Naive B cell (primary cell): ENCODE measurements at places on chromosomes 2 and 18. TPM values are rescaled to one million over a fixed set of nuclear protein-coding genes. Genes with fewer than 3 reads are reported as not detected.

DNA sequence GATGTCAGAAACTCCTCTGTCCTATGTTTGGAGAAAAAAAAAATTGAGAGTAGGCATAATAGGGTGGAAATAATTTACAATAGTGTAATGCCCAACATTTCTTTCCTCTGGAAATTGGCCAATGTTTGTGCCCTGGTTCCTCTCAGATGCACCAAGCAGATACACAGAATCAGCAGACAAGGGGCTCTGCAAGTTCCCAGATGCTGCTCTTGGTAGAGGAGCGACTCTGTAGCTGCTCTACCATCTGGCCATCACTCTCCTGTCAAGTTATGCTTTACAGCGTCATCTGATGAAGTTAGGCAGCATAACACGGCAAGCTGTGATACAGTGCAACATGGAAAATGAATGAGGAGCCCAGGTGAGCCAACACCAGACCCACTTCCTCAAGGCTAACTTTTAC is 1.6 kb downstream of the DYTN start:
- no peak for DNase-seq

DNA sequence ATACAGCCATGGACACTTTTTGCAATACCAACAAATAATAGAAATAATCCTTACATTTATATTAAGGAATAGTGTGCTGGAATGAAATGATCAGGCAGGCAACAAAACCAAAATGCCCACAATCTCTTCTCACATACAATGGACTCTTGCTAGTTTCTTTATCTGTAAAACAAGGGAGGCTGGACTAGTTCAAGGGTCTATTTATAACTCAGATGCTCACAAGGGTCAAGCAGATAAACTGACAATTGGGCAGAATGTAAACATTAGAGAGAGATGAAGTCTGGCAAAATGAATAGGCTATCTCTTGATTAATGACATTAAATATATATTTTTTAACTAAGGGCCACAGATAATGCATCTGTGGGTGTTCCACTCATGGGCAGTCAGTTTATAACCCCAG is 11.4 kb downstream of the PPIL3 start:
- DNase-seq, result no peak

Gene GKN2
- not detected for polyA plus RNA-seq

GRCh38 chr2:156695020-156695419 is 258.8 kb downstream of the GPD2 start:
- no peak for DNase-seq

DNA sequence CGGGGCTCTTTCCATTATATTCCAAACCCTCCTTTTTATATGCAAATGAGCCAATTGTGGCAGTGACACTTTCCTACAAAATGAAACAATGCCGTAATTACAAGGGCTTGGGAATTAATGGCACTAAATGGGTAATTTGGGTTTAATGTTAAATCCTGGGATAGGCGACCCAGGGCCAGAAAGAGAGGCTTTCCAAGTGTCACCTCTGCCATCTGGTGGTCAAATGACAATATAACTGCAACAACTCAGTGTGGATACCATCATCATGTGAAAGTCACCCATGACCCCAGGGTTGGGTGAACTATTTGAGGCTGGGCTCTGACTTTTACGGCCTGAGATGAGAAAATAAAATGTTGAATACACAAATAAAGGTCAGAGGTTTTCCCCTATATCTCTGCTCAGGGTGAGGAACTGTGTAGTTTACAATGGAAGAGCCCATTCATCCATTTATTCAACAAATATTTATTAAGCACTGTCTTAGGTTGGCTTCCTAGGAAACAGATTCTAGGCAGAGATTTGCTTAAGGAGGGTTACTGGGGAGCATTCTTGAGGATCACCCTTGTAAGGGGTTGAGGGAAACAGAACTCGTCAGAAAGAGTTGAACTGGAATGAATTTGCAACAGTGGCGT is 13.6 kb upstream of the THADA start:
- peak; percentile 27 for DNase-seq

DNA sequence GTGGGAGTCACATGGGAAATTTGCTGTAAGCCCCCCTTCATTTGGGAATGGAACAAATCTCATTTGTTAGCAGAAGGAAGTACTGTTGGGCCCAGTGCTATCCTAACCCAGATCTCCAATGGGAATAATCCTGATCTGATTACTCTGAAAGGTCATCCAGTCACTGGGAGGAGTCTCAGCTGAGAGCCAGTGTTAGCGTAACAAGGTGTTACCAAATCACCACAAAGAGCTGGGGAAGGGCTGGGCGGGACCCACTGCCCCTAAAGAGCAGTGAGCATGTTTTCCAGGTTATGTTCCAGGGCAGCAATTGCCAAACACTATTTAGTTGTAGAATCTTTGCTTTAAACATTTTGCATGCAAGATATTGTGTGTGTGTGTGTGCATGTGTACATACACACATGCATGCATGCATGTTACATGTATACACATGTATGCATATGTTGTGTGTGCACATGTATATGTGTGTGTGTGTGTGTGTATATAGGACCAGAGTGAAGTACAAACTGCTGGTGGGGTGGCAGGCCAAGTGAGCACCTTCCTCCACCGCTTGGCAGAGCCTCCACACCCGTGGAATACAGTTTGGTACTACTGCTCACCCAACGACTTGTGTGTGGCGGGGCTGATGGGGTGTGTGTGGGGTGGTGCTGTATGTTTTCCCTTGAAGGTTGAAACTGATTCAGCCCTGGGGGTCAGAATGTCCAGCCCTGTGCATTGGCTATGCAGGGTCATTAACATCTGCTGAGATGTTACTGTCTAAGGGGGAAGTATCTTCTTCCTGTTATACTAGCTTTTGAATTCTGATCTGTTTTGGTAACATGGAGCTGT is 15.2 kb downstream of the INPP5D start:
- no peak for DNase-seq

Gene UGT1A5
- polyA plus RNA-seq, result not detected

Gene EGR4
- 0.84 TPM for polyA plus RNA-seq

DNA sequence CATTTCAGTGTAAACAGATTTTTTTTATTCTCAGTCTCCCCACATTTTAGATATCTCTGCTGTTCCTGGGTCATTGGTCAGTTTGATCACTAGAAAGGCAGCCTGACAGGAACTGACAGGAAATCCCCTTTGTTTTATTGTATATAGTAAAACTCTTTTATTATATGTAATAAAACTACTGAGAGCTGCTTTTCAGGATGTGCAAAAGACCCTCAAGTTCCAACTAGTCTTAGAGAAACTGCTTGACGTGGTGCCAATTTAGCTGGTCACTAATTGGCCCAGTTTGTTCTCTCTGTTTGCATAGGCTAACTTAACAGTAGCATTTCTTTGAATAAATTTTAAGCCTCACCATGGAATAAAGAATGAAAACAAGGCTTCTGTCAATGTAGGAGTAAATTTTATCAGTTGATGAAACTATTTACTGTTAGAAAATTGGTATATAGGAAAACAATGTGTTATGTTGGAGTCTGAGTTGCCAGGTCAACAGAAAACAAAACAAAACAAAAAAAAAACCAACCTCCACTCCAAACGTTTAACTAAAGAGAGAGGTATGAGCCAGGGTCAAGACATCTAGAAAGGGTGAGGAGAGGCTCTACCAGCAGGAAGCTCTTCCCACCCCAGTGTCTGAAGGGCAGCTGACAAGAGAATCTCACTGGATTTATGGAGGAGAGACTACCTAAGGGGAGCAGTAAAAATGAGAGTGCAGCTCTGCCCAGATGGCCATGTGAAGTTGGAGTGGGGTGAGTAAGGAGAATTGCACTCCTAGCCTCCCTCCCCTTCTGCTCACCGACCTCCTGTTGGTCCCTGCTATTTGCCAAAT is 184.6 kb downstream of the ST6GAL2 start:
- no peak for DNase-seq

- DNase-seq, result no peak
These were observed 230.0 kb upstream of the GYPC start for GRCh38 chr2:126425943-126426342.

Gene MYL12B
- polyA plus RNA-seq, result 574 TPM

DNA sequence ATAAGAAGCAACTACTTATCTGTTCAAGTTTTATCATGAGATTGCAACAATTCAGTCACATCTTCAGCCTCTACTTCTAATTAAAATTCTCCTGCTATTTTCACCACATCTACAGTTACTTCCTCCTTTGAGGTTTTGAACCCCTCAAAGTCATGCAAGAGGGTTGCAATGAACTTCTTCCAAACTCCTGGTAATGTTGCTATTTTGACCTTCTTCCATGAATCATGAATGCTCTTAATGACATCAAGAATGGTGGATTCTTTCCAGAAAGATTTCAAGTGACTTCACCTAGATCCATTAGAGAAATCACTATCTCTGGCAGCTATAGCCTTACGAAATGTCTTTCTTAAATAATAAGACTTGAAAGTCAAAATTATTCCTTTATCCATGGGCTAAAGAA is 1052.8 kb upstream of the NRXN1 start:
- no peak for DNase-seq

GRCh38 chr18:62200121-62200914 is 13.3 kb downstream of the RELCH start:
- DNase-seq, result no peak

Gene UGT1A8
- not detected for polyA plus RNA-seq

GRCh38 chr2:101400048-101400447 is 12.7 kb upstream of the CREG2 start:
- DNase-seq, result peak; percentile 29

Gene REG1A
- not detected for polyA plus RNA-seq

GRCh38 chr18:61876899-61877298 is 15.9 kb downstream of the RNF152 start:
- DNase-seq, result no peak

DNA sequence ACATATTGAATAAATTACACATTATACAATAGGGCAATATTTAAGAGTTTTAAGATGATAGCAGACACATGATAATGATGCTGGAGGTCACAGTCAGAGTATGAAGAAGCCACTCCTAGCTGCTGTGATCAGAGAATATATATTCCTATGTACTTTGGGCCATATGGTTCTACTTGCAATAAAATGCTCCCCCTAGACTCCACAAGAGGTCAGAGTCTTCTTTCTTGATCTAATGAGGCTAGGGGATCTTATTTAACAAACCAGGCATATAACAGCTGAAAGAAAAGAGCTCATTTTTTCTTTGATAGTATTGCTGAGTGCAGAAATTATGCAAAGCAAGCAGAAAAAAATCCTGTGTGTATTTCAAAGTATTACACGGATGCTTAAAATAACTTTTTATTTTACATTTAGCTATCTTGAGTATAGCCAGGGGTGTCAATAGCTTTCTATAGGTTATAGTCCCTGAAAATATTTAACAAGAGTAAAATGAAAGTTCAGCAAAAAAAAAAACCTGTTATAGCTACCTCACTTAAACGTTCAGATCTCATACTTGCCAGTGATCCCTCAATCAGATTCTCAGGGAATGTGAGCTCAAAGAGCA is 748.7 kb upstream of the CHAC2 start:
- DNase-seq, result no peak

DNA sequence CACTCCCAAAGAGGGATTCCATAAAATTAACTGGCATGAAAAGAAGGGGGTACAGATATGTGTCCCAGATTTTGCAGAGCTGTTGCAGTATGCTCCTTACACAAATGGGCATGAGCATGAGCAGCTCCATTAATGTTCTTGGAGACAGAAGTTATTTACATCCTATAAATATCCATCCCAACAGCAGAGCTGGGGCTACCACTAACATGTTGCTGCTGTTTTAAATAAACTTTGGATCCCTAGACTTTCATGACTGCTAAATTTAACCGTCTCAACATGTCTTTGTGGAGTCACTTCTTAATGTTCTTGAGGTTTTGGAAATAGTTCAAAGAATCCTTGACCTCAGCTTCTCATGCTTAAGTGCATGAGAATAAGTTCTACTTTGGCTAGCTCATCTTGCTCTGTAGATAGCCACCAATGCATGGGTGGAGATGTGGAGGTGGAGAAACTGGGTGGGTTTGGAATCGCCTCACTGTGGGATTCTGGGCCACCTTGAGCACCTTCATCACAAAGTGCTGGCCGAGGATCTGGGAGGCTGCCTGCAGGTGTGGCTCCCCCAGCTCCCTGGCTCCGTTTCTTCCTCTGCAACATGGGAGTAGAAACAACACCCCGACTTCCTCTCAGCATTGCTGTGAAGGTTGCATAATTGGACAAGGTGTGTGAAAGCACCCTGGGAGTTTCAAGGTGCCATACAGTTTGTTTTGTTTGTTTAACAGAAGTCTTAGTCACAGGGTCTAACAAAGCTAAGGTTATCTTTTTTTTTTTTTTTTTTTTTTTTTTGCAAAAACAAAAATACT is 307.2 kb downstream of the MYCN start:
- no peak for DNase-seq

DNA sequence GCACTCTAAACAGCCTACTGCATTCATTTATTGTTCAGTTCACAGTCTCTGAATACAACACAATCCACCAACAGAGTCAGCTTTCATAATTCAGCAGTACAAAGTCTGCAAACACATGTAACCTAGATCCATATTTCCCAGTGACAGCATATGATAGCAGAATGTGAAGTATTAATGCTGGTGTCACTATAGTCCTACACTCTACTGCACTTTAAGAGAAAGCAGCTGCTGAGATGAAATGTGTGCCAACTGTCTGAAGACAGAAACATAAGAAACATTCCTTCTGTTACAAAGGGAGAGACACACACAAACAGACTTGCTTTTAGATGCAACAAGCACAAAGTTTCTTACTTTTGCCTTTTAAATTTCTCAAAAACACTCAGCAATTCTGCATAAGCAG is 441.8 kb downstream of the ZEB2 start:
- no peak for DNase-seq

Gene GPAT2
- polyA plus RNA-seq, result 6.2 TPM

- DNase-seq, result peak; percentile 91
These were observed 780 bp upstream of the BCL2 start for GRCh38 chr18:63320123-63320974.

DNA sequence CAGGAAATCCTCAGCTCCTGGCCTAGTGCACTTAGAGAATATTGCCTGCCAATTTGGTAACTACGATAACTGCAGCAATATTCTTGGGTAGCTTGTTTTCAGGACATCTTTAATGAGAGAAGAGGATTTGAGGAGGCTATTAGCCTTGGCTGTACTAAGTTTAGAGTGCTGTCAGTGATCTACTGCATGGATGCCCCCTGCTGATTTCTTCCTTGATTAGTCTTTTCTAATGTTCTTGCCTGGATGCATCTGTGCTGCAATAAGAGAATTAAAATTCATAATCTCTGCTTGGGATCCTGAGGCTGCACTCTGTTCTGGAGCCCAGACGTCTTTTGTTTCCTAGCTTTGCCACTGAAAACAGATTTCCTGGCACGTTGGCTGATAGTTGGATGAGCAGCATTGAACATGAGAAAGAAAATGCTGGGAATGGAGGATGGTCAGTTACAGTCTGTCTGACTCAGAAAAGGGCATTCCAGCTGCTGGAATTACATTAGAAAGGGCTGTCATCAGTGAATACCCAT is 115.4 kb downstream of the CCDC85A start:
- DNase-seq, result no peak

DNA sequence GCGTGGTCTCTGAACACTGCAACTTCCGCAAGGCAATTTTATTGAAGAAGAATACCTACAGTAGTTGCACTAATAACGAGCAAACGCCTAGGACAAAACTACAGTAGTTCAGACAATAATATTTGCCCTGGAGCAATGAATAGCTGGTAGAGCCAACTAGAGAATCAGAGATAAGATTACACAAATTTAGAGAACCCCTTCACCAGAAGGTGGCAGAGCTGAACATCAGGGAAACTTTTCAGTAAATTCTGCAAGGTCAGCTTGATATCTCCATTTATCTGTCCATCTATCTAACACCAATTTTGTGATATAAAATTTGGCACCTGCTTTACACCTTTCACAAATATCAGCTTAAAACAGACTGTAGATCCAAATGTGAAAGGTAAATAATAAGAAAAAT is 43.8 kb downstream of the CDH19 start:
- no peak for DNase-seq
